ENCODE measurements at places on chromosomes 2 and 18.

- DNase-seq: no peak
Observed at GRCh38 chr18:3205239-3205638, 14.5 kb downstream of the MYOM1 start.

GRCh38 chr2:18592372-18592771 is 3.0 kb upstream of the NT5C1B start:
- DNase-seq: no peak

DNA sequence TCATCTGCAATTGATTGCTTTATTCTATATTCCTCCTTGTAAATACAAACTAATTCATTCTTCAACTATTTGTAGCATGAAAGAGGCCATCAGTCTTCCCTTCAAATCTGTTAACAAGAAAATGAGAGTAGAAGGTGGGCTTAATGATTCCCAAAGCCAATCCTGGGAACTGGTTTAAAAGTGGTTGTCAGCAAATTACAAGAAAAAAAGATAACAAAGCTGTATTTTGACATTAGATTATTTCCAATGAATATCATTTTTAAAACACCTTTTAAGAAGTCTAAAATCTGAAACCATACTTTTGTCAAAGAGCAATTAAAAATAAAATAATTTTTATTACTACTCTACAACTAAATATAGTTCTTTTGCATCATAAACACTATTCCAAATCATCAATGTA is 139.2 kb downstream of the DYM start:
- DNase-seq: no peak

DNA sequence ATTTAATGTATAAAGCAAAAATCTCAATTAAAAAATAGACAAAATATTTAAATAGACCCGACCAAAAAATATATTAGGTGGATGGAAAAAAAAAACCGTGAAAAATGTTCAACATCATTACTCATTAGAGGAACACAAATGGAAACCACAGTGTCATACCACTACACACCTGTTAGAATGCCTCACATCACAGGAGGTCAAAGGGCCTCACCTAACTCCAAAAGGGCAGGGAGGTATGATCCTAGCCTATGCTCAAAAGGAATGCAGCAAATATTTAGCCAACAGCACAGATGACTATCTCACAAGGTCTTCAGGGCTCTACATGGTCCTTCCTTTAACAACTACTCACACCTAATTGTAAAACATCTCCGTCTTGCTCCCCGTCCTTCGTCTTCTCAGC is 185.5 kb upstream of the SETBP1 start:
- no peak for DNase-seq

DNA sequence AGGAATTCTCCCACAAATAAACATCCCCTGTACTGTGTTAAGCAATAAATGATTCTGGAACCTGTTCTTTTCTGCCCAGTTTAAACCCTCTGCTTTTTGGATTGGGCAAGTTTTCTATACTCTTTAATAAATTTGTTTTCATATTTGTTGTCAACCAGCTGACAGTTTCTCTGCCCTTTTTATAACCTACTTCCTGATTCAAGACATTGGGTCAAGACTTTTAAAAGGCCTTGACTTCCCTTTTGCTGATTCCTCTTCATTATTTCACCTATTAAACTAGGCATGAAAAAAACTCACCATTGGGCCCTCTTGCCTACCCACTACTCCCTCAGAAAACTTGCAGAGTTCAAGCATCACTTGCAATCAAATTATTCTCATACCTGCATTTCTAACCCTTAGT is 459.5 kb downstream of the ARHGAP15 start:
- no peak for DNase-seq

GRCh38 chr2:43100883-43101662 is 125.3 kb downstream of the ZFP36L2 start:
- DNase-seq: peak; percentile 79

GRCh38 chr18:11502368-11502767 is 107.0 kb upstream of the SLC35G4 start:
- DNase-seq: no peak

DNA sequence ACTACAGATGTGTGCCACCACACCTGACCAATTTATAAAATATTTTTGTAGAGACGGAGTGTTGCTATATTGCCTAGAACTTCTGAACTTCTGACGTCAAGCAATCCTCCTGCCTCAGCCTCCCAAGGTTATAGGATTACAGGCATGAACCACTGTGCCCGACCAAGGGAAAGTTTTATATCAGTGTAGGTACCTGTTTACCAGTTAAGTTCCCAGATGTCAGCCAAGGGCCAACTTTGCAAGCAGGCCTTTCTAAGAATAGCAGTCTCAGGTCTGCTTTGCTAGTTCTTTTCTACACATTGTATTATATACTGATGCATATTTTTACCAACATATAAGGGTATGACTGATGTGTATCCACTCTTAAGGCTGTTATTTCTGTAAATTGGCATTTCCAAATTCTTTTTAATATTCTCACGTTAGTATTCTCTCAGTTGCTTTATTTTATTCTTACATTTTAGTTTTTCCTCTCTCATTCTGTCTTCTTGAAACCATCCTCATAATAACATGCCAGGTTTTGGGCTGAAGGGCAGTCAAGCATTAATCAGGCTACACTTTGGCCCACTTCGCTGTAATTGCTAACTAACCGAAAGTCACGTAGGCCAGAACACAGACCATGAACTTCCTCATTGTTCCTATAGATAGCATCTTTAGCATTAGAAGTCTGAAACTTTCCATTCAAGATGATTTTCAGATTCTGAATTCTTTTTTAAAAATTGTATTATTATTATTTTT is 25.0 kb upstream of the CXXC1 start:
- DNase-seq: no peak

GRCh38 chr2:37637190-37637860 is 34.1 kb downstream of the CDC42EP3 start:
- DNase-seq: peak; percentile 26

DNA sequence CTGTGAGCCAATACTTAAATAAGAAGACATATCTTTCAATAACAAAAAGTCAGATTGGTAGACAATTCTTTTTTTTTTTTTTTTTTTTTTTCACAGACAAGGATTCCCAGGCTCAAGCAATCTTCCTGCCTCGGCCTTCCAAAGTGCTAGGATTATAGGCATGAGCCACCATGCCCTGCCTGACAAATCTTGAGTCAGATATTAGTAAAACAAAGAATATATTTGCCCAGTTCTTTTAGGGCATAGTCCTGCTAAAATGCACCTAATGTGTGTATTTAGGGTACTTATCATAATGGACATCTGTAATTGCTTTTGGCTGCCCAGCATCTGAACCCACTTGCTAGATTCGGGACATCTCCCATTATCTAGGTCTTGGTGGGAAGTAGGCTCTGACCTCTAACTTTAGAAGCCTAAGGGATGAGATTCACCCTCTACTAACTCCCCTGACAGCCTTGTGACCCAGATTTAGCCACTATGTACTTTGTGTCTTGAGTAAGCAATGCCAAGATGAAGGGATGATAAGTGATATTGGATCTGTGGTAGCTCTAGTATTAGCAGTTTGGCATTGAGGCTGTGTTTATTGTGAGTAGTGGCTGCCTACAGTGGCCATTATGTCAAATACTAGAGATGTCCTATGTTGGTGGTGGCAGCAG is 18.5 kb upstream of the PSME4 start:
- no peak for DNase-seq

Measured in right forelimb (tissue), 1 donor.